ENCODE measurements at places on chromosomes 6 and 20. TPM values are rescaled to one million over a fixed set of nuclear protein-coding genes. Genes with fewer than 3 reads are reported as not detected.

Gene MKKS
- total RNA-seq: 12.6 TPM

Gene FERMT1
- total RNA-seq: 8.3 TPM

- peak; percentile 75 for DNase-seq
Measured at GRCh38 chr6:43768983-43769525, 957 bp upstream of the VEGFA start.

GRCh38 chr6:157763129-157763903 is 59.7 kb upstream of the SNX9 start:
- peak; percentile 64 for DNase-seq

GRCh38 chr6:74346936-74347535 is 651.0 kb downstream of the CD109 start:
- DNase-seq: no peak

DNA sequence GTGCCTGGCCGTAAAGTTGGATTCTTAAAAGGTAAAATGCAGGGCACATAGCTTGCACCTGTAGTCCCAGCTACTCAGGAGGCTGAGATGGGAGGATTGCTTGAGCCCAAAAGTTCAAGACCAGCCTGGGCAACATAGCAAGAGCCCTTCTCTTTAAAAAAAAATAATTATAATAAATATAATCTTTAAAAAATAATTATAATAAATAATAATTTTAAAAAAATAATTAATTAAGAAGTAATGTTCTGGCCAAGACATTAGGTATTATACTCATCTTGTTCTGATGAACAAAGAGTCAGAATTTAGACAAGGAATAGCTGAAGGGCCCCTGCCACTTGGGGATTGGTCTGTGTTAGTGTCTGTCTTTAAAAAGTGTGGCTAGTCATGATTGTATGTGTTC is 13.9 kb downstream of the ENTPD6 start:
- no peak for DNase-seq

DNA sequence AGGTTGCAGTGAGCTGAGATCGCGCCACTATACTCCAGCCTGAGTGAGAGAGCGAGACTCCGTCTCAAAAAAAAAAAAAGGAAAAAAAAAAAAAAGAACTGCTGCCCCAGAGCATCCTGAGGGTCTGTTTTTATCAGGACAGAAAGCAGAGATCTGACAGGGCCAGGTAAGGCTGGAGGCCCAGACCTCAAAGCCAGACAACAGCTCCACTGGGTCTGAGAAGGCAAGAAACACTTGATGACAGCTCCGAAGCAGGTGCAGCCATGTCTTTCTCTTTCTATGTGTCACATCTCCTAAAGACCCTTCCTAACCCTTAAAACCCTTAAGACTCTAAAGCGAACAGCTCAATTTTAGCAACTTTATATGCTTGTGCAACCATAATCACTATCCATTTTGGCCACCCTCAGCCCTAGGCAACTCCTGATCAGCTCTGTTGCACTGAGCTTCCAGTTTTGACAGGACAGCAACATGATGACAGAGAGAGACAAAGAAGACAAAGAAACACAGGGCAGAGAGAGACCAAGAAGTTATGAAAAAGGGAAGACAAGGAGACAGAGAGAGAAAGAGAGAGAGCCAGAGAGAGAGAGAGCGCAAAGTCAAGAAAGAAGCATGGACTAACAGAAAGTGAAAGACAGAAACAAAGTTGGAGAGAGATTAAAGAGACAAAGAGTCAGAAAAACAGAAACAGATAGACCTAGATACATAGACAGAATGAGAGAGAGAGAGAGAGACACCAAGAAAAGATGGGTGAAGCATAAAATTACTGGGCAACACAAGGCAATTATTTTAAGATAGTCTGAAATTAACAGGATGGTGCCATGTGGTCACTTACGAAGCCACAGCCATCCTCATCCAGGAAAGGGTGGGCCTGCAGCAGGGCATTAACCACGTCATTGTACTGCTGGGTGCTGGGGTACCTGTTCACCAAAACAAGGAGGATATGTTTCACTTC is 39.2 kb downstream of the SAMD3 start:
- DNase-seq: no peak
